Nephron progenitor cell (in vitro differentiated cells): ENCODE measurements at places on chromosomes 16 and 17.

GRCh38 chr17:13561606-13562270 lies 40.0 kb downstream of the HS3ST3A1 start:
- DNase-seq = peak; percentile 18
- H3K27ac ChIP-seq = peak overlapping the region; percentile 97
- H3K27me3 ChIP-seq = peaks cover 7% of the 10 kb centered on the region
- peak overlapping the region; percentile 44 for H3K4me3 ChIP-seq
- peaks cover 39% of the 10 kb centered on the region for H3K36me3 ChIP-seq

GRCh38 chr16:87715658-87716057 lies 50.1 kb downstream of the KLHDC4 start:
- H3K4me1 ChIP-seq = peaks cover under 1% of the 10 kb centered on the region
- DNase-seq = no peak
- no peak overlapping the region for H3K4me3 ChIP-seq
- H3K27ac ChIP-seq = no peak overlapping the region
- H3K36me3 ChIP-seq = peaks cover 47% of the 10 kb centered on the region

DNA sequence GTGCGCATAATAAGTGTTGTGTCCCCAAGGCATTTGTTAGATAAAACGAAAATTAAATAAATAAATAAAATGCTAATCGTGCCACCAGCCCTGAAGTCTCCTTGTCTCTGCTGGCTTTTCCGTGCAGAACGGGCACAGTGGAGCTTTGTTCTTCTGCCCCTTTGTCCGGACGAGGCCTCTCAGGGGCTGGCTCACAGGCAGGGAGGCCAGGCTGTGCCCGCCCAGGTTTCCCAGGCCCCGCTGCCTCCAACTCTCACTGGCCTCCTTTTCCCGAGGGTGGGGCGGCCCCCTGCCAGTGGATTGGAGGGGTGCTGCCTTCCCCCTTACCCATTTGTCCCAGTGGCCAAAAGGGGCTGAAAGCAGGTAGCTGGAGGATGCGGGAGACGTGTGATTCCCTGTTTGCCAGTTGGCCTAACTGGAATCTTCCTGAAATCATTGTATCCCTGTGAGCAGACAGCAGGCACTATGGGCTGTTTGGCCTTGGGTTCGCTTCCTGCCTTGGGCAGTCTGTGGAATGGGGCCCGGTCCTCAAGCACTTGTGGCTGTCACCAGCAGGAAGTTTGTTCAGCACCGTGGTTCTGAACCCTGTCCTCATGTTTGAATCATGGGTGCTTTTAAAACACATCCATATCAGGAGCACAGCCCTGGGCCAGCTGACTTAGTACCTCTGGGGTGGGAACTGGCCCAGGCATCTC lies 64.4 kb downstream of the KSR1 start:
- peaks cover 64% of the 10 kb centered on the region for H3K4me1 ChIP-seq
- no peak overlapping the region for H3K27ac ChIP-seq
- DNase-seq = no peak
- H3K4me3 ChIP-seq = no peak overlapping the region

DNA sequence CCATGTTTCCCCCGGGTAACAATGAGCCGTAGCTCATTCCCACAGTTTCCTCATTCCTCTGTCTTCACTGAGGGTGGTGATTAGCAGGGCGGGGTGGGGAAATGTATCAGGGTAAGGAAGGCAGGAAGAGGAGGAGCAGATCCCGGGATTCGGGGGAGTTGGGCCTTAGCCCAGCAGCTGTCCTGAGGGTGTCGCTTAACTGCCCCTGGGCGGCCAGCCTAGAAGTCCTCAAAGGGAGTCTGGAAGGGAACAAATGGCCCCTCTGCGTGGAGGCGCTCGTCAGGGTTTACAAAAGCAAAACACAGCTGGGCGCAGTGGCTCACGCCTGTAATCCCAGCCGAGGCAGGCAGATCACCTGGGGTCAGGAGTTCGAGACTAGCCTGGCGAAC lies 14.3 kb downstream of the MLYCD start:
- no peak for DNase-seq
- H3K27me3 ChIP-seq = no peaks in the 10 kb centered on the region
- no peak overlapping the region for H3K4me3 ChIP-seq
- peak overlapping the region; percentile 3 for H3K27ac ChIP-seq
- H3K4me1 ChIP-seq = peaks cover 43% of the 10 kb centered on the region
- peaks cover 75% of the 10 kb centered on the region for H3K36me3 ChIP-seq

DNA sequence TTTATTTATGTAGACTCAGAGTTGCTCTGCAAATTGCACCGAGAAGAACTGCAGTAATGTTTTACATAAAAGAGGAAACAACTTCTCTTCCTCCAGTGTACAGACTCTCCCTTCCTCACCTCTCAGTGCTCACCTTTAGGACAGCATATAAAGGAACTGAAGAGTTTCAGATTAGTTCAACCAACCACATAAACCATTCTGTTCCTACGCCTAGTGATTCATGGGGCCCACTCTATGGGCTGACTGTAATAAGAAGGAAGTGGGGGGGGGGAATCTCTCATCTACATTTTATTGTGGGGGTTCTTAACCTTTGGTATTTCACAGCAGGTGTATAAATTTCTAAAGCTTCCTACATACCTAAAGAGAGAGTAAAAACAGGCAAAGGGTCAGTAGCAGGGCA lies 18.3 kb downstream of the ZSWIM7 start:
- H3K27ac ChIP-seq = peak overlapping the region; percentile 22
- H3K4me1 ChIP-seq = no peaks in the 10 kb centered on the region
- DNase-seq = no peak

DNA sequence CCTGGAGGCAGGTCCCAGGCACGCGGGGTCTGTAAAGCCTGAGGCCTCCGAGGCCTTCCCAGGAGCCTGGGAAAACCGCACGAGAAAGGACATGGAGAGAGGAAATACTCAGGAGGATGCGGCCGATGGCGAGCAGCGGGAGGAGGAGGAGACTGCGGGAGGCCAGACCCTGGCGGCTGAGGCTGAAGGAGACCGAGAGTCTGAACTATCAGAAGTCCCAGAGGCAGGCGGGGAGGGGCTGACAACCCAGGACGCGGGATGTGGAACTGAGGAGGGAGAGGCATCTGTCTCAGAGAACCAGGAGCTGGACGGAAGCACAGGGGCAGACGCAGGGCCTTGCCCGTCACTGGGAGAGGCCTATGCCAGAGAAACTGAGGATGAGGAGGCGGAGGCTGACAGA lies 2.4 kb downstream of the APOBR start:
- DNase-seq = no peak
- H3K36me3 ChIP-seq = no peaks in the 10 kb centered on the region
- peaks cover 31% of the 10 kb centered on the region for H3K27me3 ChIP-seq
- H3K4me1 ChIP-seq = peaks cover 27% of the 10 kb centered on the region
